Stimulated activated CD8-positive, alpha-beta memory T cell treated with anti-CD3 and anti-CD28 coated beads, Interleukin-15, amount 100 ng/mL, for 48 hours (primary cell): ENCODE measurements at places on chromosomes 2 and 18.

- no peak for DNase-seq
These were observed 77.7 kb upstream of the IGFBP5 start for GRCh38 chr2:216773072-216773471.

GRCh38 chr2:192070099-192070498 lies 124.6 kb downstream of the TMEFF2 start:
- no peak for DNase-seq

DNA sequence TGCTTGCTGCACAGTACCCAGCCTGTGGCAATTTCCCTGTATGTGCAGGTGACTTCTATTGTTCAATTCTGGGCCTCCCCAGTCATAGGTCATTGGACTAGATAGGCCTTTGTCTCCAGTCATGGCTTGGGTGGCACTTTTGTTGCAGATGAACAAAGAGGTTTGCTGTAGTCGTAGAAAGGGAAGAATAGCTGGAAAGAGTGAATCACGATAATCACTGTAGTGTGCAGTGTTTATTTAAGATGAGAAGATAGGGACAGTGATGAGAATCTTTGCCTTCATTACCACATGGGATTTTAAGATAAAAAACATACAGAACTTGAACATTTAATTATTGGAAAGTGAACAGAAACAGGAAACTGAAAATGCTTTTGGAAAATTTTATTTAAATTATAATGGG lies 156.1 kb upstream of the CYRIA start:
- no peak for DNase-seq

DNA sequence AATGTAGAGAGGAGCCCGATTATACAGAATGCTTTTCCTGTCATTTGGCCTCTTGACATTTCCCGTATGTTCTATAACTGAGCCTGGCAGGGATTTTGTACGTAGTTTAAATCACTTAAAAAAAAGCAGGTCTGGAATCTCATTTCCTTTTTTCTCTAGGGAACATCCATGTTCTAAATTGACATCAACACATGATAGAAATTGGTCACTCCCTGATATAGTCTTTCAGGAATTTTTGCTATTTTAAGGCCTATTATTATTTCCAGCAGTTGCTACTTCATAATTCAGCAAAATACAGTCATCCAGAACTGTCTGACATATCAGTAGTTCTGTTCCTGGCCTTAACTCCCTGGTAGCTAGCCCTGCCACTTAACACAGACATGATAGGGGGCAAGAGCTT lies 565.7 kb upstream of the ZEB2 start:
- DNase-seq = no peak

DNA sequence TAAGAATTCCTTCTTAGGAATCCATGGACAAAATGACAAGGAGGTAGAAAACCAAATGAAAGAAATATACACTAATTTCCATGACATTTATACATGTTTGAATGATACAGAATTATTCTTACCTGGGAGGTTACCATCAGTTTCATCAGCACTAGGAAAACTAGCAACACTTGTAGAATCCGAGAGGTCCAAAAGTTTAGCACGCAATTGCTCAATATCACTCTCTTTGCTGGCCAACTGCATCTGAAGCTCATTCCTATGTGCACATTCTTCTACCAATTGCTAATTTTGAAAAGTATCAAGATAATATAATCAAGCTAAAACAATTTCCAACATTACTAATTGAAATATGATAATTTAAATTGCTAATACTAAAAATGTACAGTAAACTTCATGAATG lies 144.8 kb downstream of the ROCK1 start:
- no peak for DNase-seq

DNA sequence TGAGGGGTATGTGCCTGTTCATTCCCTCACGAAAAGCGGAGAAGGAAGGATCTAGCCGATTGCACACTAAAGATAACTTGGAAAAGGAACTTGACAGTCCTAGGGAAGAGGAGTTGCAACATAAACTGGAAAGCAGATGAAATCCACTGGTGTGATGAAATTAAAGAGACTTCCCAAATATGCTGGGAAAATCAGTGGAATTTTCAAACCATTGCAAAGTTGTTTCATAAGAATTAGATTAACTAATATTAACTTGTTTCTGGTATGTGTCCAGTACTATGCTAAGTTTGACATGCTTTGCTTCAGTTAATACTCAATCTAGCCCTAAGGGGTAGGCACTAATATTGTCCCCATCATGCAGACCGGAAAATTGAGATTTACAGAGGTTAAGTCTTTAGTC lies 222.7 kb downstream of the IKZF2 start:
- no peak for DNase-seq

GRCh38 chr18:63145166-63145850 lies 174.3 kb downstream of the BCL2 start:
- DNase-seq = no peak

- no peak for DNase-seq
These were observed 1.5 kb downstream of the MTA3 start for GRCh38 chr2:42569883-42570282.

DNA sequence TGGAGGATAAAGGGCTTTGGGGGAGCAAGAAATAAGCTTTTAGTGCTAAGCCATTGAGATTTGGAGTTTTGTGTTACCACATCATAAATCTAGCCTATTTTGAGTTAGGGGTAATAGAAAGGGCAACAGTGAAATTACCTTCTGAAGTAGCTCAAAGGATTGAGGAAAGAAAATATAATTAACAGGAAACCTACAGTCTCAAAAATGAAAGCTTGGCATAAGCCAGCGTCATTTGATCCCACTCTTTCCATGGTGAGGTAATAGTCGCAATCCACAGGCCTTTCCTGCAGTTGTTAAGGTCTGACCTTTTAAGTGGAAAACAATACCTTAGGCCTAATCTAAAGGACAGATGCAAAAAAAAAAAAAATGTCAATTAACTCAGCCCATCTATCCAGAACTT lies 182.7 kb downstream of the UXS1 start:
- DNase-seq = no peak

DNA sequence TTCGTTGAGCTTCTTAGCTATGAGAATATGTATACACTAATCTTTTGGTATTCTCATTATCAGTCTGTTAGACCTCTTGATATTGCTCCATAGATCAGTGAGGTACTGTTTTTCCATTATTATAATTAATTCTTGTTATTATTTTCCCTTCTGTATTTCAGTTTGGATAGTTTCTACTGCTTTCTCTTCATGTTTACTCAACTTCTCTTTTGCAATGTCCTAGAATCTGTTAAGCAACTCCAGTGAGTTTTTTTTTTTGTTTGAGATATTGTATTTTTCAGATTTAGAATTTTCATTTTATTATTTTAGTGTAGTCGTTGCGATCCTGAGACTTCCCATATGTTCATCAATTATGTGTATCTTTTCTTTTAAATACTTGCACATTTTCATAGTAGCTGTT lies 260.8 kb downstream of the SETBP1 start:
- DNase-seq = no peak

GRCh38 chr18:8507361-8507760 lies 101.9 kb upstream of the RAB12 start:
- DNase-seq = no peak

DNA sequence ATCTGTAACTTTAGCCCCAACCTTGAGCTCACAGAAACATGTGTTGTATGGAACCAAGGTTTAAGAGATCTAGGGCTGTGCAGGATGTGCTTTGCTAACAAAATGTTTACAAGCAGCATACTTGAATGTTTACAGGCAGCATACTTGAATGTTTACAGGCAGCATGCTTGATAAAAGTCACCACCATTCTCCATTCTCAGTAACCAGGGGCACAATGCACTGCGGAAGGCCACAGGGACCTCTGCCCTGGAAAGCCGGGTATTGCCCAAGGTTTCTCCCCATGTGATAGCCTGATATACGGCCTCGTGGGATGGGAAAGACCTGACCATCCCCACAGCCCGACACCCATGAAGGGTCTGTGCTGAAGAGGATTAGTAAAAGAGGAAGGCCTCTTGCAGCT lies 52.4 kb downstream of the LONRF2 start:
- DNase-seq = no peak

DNA sequence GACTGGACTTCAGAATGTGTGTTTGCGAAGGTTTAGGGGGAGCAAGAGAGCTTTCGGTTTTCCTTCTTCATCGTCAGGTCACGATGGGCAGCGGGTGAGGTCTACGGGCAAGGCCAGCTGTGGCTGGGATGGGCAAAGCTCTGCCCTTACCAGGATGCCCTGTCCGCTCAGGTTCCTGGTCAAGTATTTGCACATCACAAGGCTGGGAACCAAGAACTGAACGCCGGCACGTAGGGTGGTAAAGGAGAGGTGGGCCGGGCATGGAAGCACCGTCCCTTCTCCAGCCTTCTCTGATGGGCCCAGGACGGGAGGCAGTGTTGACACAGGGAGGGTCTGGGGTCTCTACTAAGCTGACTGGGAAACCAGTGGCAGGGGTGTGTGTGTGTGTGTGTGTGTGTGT lies 50.5 kb upstream of the UBE2F start:
- DNase-seq = no peak

DNA sequence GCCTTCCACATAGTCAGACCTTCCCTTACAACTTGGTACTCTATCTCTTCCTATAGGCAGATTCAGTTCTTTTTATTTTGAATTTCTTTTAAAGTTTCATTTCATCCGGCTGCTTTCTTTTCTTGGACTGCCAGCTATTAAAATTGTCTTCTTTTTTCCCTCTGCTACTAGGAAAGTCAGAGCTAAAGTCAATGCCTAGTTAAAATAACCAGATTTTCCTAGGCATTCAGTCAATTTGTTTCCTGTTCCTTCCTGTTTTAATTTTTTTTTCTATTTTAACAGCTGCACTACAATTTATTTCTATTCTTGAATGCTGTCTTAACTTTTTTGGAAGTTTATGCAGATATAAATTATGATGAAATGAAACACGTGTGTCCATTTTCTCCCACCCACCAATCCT lies 84.8 kb downstream of the EVA1A start:
- DNase-seq = no peak
